Upper lobe of right lung (tissue), 1 donor: ENCODE measurements at places on chromosomes 2 and 18. TPM values are rescaled to one million over a fixed set of nuclear protein-coding genes. Genes with fewer than 3 reads are reported as not detected.

SH3RF3 gene
- total RNA-seq, result 7.4 TPM

ITGB6 gene
- 109 TPM for total RNA-seq

PLCL1 gene
- 7.7 TPM for total RNA-seq

GPR39 gene
- total RNA-seq, result 13.4 TPM

LYG1 gene
- 1.4 TPM for total RNA-seq

IL1F10 gene
- not detected for total RNA-seq

TEKT4 gene
- total RNA-seq, result not detected

DPP4 gene
- 30.7 TPM for total RNA-seq

MROH2A gene
- not detected for total RNA-seq

SP9 gene
- total RNA-seq, result not detected

DNAJC5G gene
- not detected for total RNA-seq

HRH4 gene
- 1.7 TPM for total RNA-seq

RFX8 gene
- not detected for total RNA-seq

RPRM gene
- 0.26 TPM for total RNA-seq

GRCh38 chr2:122707224-122707824 lies 951.9 kb downstream of the TSN start:
- DNase-seq, result no peak

DNA sequence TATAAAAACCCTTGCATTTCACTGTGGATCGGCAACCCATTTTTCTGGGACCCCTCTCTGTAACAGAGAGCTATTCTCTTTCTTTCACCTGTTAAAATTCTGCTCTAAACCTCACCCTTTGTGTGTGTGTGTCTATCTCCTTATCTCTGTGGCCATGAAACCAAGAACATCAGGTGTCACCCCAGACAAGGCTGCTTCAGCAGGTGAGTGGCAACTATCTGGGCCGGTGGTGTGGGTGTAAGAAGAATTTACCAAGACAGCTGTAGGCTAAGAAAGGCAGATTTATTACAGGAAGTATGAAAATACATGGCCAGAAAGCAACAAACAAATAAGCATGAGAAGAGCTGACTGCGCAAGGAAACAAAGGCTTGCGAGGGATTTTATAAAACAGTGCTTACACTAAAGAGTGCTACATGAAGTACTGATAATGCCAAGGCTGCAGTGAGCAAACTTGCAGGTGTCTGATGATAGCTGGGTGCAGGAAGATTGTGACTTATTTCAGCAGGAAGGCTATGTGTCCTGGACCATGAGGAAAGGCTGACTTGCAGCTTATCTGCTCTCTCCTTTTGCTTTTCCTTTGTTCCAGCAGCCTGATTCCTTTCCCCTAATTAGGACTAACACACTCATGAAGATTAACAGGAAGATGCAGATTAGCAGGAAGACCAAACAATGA lies 421.1 kb downstream of the PTH2R start:
- DNase-seq, result no peak

DNA sequence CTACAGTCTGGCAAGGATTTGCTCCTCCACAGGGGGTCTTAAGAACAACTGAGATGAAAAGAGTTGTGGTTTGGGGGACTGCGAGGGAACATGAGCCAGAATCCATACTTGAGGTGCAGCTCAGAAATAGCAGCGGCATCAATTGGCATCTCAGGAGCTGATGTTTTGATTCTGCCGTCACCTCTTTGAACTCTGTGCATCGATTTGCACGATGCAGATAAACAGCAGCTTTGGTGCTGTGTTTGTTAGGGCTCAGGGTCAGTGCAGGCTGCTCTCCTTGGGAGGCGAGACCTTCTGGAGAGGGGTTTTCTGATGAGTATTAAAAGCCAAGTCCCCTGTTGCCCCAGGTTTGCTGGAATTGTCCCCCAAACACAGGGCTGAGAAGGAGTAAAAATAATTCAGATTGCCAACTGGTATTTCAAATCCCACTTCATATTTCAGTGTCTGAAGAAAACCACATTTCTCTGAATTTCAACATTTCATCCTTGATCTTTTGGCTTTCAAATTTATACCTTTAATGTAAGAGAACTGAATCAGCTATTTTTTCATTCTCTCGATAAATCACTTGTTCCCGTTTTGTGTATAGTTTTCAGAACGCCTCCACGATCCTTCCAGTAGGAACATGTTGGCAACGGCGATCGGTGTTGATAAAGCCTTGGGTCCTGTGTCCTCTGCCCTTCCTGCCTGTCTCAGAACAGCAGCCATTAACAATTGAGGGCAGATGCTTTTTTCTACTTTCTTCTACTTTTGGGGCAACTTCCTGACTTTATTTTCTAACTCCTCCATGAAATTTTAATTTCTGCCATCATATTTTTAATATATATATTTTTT lies 65.0 kb downstream of the RAB31 start:
- DNase-seq, result no peak

DNA sequence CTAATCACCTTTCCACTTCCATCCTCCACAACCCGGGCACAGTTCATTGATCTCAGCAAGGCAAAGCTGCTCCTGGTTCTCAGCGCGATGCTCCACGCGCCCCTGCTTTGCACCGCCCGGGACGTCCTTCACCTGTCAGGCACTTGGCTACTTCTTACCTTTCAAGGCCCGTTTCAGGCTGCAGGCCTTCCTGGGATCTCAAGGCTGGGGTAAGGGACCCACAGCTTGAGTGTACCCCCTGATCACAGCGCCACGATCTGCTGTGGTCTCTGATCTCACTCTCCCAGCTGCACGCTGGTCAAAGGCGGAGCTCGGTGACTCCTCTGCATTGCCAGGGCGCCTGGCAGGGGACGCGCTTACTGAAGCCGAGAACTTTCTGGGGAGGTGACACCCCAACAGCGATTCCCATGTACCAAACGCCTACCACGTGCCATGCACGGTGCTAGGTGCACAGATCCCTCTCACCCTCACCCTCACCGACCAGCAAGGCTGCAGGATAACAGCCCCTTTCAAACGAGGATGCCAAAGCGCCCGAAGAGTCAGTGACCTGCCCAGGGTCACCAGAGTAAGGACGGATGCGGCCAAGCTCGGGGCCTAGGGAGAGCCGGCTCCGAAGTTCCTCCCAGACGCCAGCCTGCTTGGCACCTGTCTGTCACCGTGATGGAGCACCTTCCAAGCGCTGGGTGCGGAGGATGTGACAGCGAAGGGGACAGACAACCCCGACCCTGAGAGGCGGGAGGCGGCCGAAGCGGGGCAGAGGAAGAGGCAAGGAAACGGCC lies 818 bp downstream of the ITGB1BP1 start:
- no peak for DNase-seq

GRCh38 chr2:171531291-171531690 lies 9.0 kb downstream of the CYBRD1 start:
- DNase-seq, result no peak

GRCh38 chr2:237865623-237866041 lies 6.2 kb downstream of the RAMP1 start:
- DNase-seq, result peak; percentile 47

- no peak for DNase-seq
Measured at GRCh38 chr18:48419277-48420022, 10.3 kb upstream of the ZBTB7C start.

DNA sequence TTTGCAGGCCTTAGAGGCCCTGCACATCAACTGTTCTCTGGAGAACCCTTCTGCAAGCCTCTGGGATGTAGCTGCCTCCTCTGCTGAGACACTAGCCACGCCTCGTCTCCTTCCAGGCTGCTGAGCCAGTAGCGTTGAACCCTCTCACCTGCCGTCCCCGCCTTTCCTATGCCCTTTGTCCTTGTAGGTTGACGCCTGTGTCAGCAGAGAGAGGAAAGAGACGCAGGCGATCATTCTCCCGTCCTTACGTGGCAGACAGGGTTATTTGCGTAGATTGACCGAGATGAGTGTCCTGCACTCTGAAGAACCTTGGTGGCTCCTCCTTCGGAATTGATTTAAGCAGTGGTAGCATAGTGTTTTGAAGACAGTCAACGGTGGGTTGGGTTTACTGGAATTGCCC lies 27.8 kb downstream of the ID2 start:
- no peak for DNase-seq

DNA sequence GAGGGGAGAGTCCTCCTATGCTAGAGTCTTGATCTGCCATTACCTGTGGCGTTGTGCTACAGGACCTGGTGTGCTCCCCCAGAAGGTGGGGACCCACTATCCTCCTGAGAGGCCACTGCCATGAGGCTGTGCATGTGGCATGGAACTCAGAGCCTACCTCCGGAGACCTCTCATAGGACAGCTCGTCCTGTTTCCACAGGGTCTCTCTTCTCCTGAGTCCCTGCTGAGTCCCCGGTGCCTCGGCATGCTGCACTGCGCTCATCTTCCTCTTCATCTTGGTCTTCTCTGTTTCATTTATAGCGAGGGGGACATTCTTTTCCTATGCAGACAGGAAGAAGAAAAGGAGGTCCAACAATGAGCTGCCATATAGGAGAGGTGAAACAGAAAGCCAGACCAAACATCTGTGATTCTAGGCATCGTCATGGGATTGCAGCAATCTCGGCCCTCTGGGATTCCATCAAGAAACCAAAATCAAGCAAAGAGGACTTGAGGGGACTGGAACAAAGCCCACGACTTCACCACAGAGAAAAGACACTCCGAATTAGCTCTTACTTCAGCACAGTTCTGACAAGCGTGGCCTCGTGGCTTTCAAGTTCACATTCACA lies 83.7 kb downstream of the KCNF1 start:
- DNase-seq, result peak; percentile 38

DNA sequence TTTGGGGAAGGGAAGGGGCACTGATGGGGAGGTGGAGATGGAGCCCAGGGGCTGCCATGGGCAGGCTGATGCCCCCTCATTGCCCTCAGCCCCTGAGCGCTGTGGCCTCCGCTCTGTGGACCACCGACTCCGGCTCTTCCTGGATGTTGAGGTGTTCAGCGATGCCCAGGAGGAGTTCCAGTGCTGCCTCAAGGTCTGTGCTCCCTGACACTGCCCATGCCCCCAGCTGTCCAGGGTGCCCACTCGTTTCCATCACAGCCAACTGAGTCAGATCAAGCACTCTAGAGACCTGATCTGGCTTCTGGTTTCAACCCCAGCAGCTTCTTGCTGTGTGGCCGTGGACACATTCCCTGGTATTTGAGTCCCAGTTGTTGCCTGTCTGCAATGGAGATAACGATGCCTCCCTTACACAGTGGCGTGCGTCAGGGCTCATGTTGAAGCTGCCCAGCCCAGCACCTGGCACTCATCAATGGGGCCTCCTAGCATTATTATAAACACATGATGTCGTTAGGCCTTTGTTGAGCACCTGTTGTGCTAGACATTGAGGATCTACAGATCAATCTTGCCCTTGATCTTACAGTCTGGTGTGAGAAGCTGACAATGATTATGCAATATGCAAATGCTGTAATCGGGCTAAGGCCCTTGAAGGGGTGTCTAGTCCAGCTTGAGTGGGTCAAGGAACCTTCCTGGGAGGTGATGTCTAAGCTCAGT lies 14.4 kb downstream of the STK11IP start:
- no peak for DNase-seq

GRCh38 chr2:80461505-80462197 lies 157.1 kb upstream of the LRRTM1 start:
- DNase-seq, result no peak

GRCh38 chr2:13585732-13586131 lies 869.0 kb downstream of the TRIB2 start:
- DNase-seq, result no peak

- no peak for DNase-seq
Measured at GRCh38 chr18:7198326-7198725, 32.6 kb upstream of the LRRC30 start.

GRCh38 chr2:145286716-145287275 lies 766.9 kb upstream of the ZEB2 start:
- DNase-seq, result no peak

- DNase-seq, result no peak
Measured at GRCh38 chr2:58865436-58865835, 624.3 kb upstream of the FANCL start.
